WTC11 (cell line): ENCODE measurements at places on chromosomes 6 and 20.

DNA sequence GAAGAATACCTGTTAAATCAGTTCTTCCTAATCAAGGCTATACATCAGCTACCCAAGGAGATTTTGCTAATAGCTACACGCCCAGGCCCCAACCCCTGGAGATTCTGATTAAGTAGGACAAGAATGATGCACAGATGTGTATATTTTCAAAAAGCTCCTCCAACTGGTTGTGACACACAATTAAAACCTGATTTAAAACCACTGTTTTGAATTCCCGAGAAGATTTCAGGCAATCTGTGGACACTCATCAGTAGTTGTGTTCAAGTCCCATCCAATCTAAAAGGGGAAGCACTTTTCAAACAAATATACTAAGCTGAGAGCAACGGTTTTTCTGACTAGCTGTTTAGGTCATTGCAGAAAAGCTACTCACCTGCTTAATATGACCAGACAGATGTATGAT is 118.9 kb upstream of the NHSL1 start:
- DNase-seq = no peak

GRCh38 chr6:68372991-68373390 is 262.1 kb upstream of the ADGRB3 start:
- DNase-seq = no peak

DNA sequence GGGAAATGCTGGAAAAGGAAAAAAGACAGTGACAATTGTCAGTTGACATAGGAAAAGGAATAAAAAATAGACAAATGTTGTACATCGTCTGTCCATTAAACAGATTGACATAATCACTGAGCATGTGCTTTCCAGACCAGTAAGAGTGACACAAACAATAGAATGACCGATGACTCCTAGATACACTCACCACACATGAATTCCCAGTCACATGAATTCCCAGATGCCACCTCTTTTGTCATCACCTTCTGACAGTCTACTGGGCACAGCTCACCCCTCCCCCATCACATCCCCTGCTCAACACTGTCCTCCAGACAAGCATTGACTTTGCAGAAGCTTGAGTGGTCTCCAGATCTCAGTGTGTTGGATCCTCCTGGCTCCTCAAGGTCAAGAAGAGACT is 25.9 kb downstream of the POM121L2 start:
- no peak for DNase-seq

DNA sequence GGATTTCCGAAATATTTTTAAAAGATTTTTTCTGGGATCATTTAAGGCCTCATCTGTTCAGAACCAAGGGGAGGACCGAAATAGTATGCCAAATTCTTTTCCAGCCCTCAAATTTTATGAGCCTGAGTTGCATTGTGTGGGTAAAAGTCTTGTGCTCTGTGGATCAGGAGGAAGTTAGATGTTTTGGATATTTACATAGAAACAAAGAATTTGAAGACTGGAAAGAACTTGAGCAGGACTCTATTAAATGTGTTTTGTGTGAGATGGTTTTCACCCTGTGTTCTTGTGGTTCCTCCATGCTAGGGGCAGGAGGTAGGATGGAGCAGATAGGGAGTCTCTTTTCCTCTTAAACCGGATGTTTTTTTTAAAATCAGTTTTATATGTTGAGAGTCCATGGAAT is 329.1 kb downstream of the LAMA2 start:
- no peak for DNase-seq

GRCh38 chr6:127717384-127717783 is 140.4 kb downstream of the C6orf58 start:
- no peak for DNase-seq

- no peak for DNase-seq
Observed at GRCh38 chr20:15951658-15952057, 621.6 kb downstream of the KIF16B start.

DNA sequence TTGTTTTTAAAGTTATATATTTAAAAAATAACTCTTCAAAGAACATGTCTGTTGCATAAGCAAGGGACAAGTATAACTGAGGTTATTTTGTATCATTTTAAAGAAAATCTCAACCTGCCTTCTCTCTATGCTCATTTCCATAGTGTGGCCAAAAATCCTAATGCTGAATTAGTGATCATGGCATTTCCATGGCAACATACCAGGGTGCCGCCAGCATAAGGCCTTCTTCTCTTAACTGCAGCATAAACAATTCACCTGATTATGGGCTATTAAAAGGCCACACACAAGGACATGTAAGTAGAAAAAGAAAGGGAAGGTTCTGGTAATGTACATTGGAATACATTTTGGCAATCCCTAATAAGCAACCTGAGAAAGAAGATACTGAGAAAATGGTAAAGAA is 95.1 kb upstream of the RNF217 start:
- no peak for DNase-seq

GRCh38 chr6:82268301-82268846 is 20.8 kb upstream of the IBTK start:
- DNase-seq = no peak

- DNase-seq = no peak
Observed at GRCh38 chr6:161168281-161168891, 105.5 kb downstream of the AGPAT4 start.

- no peak for DNase-seq
Observed at GRCh38 chr6:27616328-27617045, 143.6 kb upstream of the ZNF184 start.
